ENCODE measurements at places on chromosomes 11 and 22.

DNA sequence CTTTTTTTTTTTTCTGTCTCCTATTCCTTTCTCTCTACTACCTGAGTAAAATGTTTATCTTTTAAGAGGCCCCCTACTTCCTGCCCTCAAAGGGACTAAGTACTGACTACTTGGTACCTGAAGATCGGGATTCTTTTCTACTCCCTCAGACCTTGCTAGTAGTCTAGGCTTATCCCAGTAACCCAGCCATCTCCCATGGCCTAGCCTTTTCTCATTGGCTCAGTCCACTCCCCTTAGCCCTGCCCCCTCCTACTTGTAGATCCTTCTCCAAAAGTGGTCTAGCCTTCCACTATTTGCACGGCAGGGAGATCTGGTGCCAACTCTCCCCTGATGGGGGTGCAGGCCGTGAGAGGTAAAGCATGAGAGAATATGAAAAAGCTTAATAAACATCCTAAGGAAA is 133.7 kb downstream of the RCN1 start:
- DNase-seq: no peak
- H3K4me1 ChIP-seq: no peaks in the 10 kb centered on the region
- H3K27ac ChIP-seq: no peak overlapping the region
- no peaks in the 10 kb centered on the region for H3K27me3 ChIP-seq
- no peak overlapping the region for H3K4me3 ChIP-seq

GRCh38 chr22:44764373-44764772 is 12.0 kb downstream of the ARHGAP8 start:
- no peaks in the 10 kb centered on the region for H3K4me1 ChIP-seq
- H3K36me3 ChIP-seq: no peaks in the 10 kb centered on the region
- no peaks in the 10 kb centered on the region for H3K27me3 ChIP-seq
- no peak overlapping the region for H3K27ac ChIP-seq
- no peak for DNase-seq

DNA sequence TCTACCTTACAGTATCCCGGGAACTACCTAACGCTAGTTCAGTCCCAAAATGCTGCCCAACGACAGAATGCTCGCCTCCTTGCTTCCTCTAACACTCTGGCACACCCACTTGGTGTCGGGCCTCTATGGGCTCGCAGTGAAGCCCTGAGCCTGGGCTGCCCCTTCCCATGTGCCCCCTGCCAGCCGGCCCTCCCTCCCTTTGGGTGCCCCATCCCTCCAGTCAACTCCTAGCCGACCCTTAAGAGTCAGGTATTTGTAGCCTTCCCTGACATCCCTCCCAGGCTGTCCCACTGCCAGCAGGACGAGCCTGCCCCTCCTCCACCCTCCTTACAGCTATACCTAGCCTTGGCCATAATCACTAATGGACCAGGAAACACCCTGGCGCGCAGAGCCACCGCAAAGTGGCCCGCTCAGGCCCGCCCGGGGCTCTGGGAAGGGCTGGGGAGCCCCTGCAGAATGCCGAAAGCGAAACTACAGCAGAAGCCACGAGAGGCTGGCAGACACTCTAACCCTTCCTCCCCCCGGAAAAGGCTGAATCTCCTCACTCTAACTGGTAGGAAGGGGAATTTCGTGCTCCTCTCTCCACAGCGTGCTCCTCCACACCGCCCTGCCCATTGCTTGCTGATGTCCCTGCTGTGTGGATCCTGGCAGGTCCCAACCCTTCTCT is 8.2 kb downstream of the CBX7 start:
- peaks cover 6% of the 10 kb centered on the region for H3K36me3 ChIP-seq
- no peak for DNase-seq
- H3K27me3 ChIP-seq: no peaks in the 10 kb centered on the region

DNA sequence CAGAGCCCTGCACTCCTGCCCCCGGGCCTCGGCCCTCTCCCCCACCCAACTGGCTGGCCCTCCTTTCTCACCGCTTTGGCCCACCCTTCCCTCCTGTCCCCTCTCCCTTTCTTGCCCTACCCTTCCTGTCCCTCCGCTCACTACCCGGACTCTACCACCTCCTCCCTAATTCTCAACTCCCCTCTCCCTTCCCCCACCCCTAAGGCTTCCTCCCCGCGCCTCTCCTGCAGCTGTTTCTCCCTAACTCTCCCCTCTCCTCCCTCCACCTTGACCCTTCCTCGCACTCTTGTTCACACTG is 421 bp downstream of the SLC15A3 start:
- no peaks in the 10 kb centered on the region for H3K36me3 ChIP-seq
- peak overlapping the region; percentile 78 for H3K27ac ChIP-seq
- peak overlapping the region; percentile 78 for H3K4me3 ChIP-seq
- H3K4me1 ChIP-seq: peaks cover 5% of the 10 kb centered on the region
- DNase-seq: no peak
- H3K27me3 ChIP-seq: no peaks in the 10 kb centered on the region

DNA sequence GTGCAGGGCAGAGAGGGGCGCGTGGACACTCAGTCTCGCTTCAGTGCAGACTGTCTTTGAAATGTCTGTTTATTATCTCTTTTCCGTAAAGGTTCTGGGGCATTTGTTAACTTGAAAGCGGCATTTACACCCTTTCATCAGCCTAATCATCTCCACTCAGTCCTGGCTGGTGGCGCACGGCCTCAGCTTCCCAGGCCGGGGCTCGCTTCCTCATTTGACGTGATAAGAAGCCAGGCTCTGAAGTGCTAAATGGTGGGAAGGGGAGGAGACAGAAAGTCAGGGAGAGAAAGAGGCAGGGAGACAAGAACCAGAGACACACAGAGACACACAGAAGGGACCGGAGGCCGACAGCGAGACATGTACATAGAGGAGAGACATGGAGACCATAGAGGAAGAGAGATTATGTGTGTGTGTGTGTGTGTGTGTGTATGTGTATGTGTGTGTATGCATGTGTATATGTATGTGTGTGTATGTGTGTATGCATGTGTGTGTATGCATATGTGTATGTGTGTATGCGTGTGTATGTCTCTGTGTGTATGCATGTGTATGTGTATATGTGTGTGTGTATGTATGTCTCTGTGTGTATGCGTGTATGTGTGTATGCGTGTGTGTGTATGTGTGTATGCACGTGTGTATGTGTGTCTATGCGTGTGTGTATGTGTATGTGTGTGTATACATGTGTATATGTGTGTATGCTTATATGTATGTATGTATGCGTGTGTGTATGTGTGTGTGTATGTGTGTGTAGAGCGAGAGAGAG is 101.5 kb downstream of the ST3GAL4 start:
- DNase-seq: no peak
- no peaks in the 10 kb centered on the region for H3K27me3 ChIP-seq

- no peak overlapping the region for H3K4me3 ChIP-seq
- H3K27me3 ChIP-seq: no peaks in the 10 kb centered on the region
- peaks cover 57% of the 10 kb centered on the region for H3K36me3 ChIP-seq
- H3K4me1 ChIP-seq: no peaks in the 10 kb centered on the region
- no peak for DNase-seq
- H3K27ac ChIP-seq: no peak overlapping the region
Observed at GRCh38 chr22:38290347-38290746, 17.5 kb upstream of the TMEM184B start.

DNA sequence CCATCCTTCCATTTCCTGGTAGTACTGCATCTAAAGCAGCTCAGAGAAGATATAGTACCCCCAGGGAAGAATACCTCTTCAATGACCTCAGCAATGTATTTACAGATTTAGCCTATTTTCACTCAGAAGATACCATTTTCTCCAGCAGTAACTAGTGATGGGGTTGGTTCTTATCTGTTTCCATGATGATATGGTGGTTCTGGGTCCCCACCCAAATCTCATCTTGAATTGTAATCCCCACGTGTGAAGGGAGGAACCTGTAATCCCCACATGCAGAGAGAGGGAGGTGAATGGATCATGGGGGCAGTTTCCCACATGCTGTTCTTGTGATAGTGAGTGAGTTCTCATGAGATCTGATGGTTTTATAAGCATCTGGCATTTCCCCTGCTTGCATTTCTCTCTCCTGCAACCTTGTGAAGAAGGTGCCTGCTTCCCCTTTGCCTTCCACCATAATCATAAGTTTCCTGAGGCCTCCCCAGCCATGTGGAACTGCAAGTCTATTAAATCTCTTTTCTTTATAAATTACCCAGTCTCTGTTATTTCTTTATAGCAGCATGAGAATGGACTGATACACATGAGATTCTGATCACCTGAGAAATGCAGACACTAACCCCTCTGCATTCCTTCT is 139.2 kb downstream of the CCDC81 start:
- no peaks in the 10 kb centered on the region for H3K36me3 ChIP-seq
- H3K4me1 ChIP-seq: no peaks in the 10 kb centered on the region
- H3K4me3 ChIP-seq: no peak overlapping the region
- H3K27me3 ChIP-seq: no peaks in the 10 kb centered on the region

DNA sequence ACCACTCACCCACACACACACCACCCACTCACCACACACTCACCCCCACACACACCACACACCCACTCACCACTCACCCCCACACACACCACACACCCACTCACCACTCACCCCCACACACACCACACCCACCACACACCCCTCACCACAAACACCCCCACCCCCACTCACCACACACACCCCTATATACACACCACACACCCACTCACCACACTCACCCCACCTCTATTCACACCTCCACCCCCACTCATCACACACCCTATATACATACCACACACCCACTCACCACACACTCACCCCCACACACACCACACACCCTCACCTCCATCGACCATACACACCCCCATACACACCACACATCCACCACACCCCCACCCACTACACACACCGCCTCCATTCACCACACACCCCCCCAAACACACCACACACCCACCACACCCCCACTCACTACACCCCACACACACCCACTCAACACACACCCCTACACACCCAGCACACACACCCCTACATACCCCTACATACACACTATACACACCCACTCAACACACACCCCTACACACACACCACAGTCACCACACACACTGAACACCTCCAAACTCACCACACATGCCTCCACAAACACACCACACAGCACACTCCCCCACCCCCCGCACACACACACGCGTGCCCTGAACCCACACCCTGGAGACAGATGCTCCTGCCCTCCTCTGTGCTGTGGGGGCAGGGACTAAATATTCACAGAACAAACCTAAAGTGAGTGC is 19.0 kb upstream of the TTLL12 start:
- H3K27me3 ChIP-seq: no peaks in the 10 kb centered on the region
- no peak for DNase-seq

DNA sequence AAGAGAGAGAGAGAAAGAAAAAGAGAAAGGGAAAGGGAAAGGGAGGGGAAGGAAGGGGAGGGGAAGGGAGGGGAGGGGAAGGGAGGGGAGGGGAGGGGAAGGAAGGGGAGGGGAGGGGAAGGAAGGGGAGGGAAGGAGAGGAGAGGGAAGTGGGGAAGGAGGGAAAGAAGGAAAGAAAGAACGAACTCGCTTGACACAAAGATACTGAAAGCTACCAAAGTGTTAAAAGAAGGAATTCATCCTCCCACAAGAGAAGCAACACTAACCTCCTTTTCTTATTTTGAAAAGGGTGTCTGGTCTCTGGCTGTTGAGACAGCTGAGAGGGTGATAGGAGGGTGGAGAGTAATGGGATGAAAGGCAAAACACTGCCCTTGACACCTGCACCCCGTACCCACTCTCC is 172.6 kb downstream of the SHANK2 start:
- no peak overlapping the region for H3K4me3 ChIP-seq
- H3K27ac ChIP-seq: no peak overlapping the region
- no peak for DNase-seq

GRCh38 chr22:43990044-43990443 is 34.1 kb upstream of the PARVB start:
- H3K4me3 ChIP-seq: no peak overlapping the region
- DNase-seq: no peak
- H3K27me3 ChIP-seq: no peaks in the 10 kb centered on the region
- H3K4me1 ChIP-seq: no peaks in the 10 kb centered on the region
- no peak overlapping the region for H3K27ac ChIP-seq

GRCh38 chr22:45262195-45262930 is 21.7 kb upstream of the KIAA0930 start:
- DNase-seq: no peak
- no peaks in the 10 kb centered on the region for H3K27me3 ChIP-seq
- H3K36me3 ChIP-seq: no peaks in the 10 kb centered on the region
- H3K4me1 ChIP-seq: peaks cover 4% of the 10 kb centered on the region

DNA sequence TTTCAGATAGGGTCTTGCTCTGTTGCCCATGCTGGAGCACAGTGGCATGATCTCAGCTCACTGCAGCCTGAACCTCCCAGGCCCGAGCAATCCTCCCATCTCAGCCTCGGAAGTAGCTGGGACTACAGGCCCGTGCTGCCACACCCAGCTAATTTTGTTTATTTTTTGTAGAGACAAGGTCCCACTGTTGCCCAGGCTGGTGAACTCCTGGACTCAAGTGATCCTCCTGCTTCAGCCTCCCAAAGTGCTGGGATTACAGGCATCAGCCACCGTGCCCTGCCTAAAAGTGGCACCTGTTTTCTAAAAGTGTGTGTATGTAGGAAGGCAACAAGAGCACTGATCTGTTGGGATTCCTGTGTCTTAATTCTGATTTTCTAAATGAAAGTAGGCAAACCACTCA is 20.2 kb downstream of the PACS1 start:
- no peaks in the 10 kb centered on the region for H3K4me1 ChIP-seq
- no peaks in the 10 kb centered on the region for H3K36me3 ChIP-seq
- H3K27me3 ChIP-seq: no peaks in the 10 kb centered on the region
- no peak overlapping the region for H3K4me3 ChIP-seq
- no peak for DNase-seq

- H3K27ac ChIP-seq: peak overlapping the region; percentile 74
- H3K36me3 ChIP-seq: no peaks in the 10 kb centered on the region
- no peaks in the 10 kb centered on the region for H3K27me3 ChIP-seq
- H3K4me3 ChIP-seq: peak overlapping the region; percentile 64
- H3K4me1 ChIP-seq: no peaks in the 10 kb centered on the region
- DNase-seq: no peak
Observed at GRCh38 chr11:100686476-100687053, 523 bp upstream of the ARHGAP42 start.

- no peaks in the 10 kb centered on the region for H3K4me1 ChIP-seq
- H3K4me3 ChIP-seq: no peak overlapping the region
- H3K36me3 ChIP-seq: no peaks in the 10 kb centered on the region
- no peak for DNase-seq
- no peak overlapping the region for H3K27ac ChIP-seq
- no peaks in the 10 kb centered on the region for H3K27me3 ChIP-seq
Observed at GRCh38 chr11:102989379-102990047, 34.0 kb upstream of the MMP13 start.

- H3K27me3 ChIP-seq: no peaks in the 10 kb centered on the region
- H3K27ac ChIP-seq: peak within 1 kb of the TSS; percentile 57
- DNase-seq: peak; percentile 81
- H3K4me1 ChIP-seq: peaks cover 13% of the 10 kb centered on the region
- peak within 1 kb of the TSS; percentile 90 for H3K4me3 ChIP-seq
Observed at GRCh38 chr22:25564320-25564978, at the start of gene GRK3. Gene GRK3, plus strand, starts transcription at chr22:25564675. Its CDS starts 366 bp downstream, at chr22:25565041.

- H3K4me1 ChIP-seq: no peaks in the 10 kb centered on the region
- no peak overlapping the region for H3K27ac ChIP-seq
- no peaks in the 10 kb centered on the region for H3K36me3 ChIP-seq
- DNase-seq: no peak
- H3K4me3 ChIP-seq: no peak overlapping the region
- H3K27me3 ChIP-seq: no peaks in the 10 kb centered on the region
Observed at GRCh38 chr11:115361025-115361424, 143.2 kb downstream of the CADM1 start.

Measured in ascending aorta (tissue), 2 donors.